ENCODE measurements at places on chromosomes 2 and 18.
A peak's percentile ranks its signal among the peaks of the same experiment; 100 is the strongest.

- no peak for DNase-seq
These were observed 25.1 kb downstream of the TIMM21 start for GRCh38 chr18:74173434-74173750.

- DNase-seq = no peak
These were observed 6.2 kb upstream of the ARHGEF4 start for GRCh38 chr2:130830538-130830937.

DNA sequence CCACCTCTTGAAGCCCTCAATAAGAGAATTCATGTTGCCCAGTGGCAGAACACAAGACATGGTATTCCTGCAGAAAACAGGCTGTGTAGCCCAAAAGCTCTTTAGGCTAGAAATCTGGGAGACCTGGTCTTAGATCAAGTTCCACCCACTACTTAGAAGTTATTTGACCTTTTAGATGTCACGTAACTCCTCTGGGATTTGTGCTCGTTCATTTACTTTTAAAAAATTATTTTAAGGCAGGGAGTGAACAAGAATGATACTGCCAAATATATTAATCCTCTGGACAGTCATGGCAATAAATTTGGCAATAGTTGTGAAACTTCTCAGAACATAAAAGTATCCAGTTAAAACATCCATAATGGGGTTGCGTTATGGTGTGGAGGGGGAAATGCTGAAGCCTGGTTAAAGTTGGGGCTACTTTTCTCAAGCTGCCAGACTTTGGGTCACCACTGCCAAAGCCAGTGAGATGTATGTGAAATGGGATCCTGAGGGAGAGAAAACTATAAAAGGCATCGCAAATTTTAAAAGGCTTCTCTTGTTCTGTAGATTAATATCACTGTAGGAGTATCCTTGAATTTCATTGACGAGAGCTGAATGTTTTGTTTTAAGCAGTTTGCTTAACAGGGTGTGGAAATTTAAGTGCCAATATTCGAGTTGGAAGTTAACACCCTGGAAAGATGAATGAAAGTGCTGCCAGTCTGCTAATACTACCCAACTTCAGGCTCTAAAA is 15.8 kb downstream of the DAPL1 start:
- DNase-seq = no peak

DNA sequence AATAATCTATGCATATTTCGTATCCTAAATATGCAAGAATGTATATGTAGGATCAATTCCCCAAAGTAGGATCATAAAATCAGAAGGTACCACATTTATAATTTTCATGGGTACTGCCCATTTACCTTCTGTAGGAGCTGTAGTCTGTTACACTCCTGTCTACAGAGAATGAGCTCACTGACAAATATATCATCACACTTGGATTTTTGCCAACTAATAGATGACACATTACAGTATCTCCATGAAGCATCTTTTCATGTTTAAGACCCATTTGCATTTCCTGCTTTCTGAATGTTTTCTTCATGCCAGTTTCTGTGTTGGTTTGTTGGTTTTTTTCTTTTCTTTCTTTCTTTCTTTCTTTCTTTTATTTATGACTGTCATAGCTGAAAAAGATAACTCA is 70.9 kb upstream of the EML6 start:
- no peak for DNase-seq

DNA sequence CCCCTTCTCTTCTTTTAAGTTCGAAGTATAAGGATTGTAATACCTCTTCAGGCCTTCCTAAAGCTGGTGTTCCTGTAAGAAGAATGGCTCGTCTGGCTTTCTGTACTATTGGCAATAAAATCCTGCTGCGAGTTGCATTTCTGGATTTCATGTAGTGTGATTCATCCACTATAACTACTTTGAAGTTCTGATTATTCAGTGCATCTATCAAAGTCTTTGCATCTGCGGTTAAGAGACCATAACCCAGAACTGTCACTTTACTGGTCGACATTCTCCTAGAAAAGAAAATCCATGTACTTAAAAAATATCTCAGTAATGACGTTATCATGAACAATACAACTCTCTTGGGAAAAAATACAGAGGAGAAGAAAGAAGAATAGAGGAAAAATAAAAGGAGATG is 181.1 kb downstream of the ZRANB3 start:
- no peak for DNase-seq

GRCh38 chr2:45237128-45237527 is 227.9 kb upstream of the SIX2 start:
- no peak for DNase-seq

GRCh38 chr2:196630531-196630930 is 9.0 kb upstream of the CCDC150 start:
- no peak for DNase-seq

DNA sequence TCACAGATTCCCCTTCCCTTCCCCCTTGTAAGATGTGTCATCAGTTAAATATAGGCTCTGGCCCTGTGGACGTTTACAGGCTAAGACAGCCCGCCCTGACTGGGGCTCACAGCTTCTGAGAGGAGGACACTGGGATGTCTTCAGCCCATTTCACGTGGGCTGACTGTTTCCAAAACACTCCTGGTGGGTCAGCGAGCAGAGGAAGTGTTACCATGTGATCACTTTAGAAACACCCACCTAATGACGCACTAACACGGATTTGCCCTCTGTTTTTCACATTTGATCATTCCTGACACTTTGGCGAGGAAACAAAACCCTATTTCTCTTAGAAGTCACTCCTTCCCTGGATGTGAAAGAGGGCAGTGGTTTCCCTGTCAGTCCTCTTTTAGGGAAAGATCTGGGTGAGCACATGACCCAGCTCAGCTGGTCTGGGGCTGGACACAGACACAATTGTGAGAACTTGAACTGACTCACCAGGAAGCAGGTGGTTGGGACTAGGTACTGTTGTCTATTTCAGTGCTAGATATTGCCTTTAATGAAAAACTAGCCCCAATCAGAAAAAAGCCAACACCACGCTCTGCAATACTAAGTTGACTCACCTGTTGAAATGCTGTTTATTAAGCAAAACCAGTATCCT is 38.8 kb downstream of the BMP10 start:
- DNase-seq = peak; percentile 60

DNA sequence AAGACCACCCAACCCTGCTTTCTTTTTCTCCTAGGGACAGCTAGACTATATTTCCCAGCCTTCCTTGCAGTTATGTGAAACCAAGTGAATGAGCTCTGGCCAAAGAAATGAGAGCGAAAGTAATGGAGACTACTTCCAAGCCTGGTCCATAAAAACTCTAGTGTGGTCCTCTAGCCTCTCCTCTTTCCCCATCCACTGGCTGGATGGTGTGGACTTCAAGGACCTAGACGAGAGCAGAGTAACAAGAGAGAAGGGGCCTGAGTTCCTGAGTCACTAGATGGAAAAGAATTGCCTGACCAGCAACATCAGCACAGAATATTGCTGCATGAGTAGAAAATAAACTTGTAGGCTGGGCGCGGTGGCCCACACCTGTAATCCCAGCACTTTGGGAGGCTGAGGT is 2.9 kb upstream of the TMSB10 start:
- no peak for DNase-seq

DNA sequence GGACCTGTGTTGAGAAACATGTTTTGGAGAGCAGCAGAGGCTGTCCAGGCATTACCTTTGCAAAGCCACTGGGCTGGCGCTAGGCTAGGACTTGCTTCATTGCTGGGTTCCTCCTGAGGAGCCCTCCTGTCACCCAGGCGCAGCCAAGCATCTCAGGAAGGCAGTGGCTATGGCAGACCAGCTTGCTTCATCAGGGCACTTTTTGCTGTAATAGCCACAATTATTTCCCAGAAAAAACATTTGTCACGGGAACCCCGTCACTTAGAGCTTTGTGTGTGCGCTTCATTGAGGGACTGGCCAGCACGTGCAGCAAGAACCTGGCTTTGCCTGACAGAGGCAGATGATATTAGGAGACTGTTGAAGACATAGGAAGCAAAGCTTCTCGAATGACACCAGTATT is 36.4 kb downstream of the SLC20A1 start:
- no peak for DNase-seq
